ENCODE measurements at places on chromosomes 7 and 10.

- DNase-seq = no peak
These were observed 296.0 kb downstream of the PPP1R3A start for GRCh38 chr7:113622796-113623195.

- DNase-seq = no peak
These were observed 41.5 kb downstream of the CYP17A1 start for GRCh38 chr10:102795453-102796406.

GRCh38 chr10:75209086-75209920 lies 1.3 kb upstream of the VDAC2 start:
- DNase-seq = no peak

DNA sequence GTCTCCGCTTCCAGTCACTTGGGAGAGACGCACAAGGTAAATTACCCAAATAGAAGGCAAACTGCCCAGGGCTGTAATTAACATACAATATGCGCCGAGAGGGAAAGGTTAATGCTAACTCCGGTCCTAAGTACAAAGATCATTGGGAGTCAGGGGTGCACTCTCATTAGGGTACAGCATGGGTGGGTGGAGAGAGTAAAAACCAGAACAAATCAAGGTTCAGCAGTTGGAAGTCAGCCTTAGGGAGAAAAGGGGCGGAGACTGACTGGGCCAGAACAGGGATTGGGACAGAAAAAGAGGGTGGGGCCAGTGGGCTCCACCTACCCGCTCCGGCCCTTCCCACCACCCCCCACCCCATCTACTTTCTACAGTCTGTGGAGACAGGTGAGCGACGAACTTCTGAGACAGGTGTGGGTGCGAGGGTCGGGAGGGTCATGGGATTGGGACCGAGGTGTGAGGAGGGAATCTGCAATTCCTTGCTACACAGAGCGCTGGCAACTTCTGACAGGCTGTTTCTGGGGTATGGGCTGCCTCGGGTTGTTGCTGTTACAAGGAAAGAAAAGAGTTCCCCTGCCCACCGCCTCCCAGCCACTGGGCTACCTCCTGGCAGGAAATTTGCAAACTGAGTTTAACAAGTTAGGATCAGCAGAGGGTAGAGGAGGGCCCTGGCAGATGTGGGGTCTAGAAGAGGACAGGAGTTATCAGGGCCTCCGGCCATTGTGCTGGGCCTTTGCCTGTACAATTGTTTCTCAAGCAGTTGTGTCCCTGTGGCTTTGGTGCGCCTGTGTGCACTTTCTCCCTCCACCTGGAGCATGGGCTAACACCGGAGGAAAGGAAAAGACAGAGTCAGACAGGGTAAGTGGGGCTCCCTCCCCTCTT lies at the start of gene TMEM139:
Gene TMEM139 (plus strand): TSS at position 368 of the 879 bp plus-strand sequence. CDS start 1,000 bp downstream, outside the sequence.
- DNase-seq = no peak

GRCh38 chr7:154541606-154542005 lies 461.3 kb downstream of the PAXIP1 start:
- no peak for DNase-seq

GRCh38 chr10:74118804-74119203 lies 31.8 kb downstream of the AP3M1 start:
- DNase-seq = no peak

- no peak for DNase-seq
These were observed 759 bp downstream of the DNAJB12 start for GRCh38 chr10:72353965-72354355.

- no peak for DNase-seq
These were observed 3.6 kb downstream of the PRKAR2B start for GRCh38 chr7:107047902-107048782.

DNA sequence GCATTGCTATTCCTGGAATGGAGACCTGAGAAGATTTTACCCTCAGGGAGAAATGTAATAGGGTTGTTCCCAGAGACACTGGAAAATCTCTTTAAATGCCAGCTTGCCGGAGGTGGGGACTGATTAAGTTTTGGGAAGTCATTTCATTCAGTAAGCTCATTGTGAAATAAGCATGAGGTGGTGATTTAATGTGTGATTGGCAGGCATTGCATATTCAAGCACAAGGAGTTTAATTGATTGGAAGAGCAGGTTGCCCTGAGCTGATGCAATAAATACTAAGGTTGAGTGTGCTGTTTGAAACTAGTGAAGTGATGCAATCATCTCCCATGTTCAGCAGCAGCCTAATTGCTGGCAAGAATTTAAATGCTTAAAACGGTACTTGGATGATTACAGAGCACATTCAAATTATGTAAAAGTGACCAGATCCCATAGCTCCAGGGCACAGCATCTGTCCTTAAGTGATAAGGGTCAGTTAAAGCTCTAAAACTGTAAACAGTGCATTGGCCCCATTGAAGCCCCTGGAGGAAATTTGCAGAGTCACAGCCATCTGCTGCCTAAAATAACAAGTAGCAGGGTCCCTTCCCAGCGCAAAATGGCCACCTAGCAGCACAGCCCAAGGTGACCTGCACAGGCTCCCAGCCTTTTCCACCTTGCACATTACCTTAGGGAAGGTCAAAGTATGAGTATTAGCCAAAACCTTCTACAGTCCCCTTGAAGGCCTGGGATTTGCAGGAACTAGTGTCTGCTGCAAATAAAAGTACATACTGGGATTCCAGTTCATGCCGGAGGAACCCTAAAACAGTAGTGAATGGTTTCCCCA lies 92.1 kb downstream of the CCDC71L start:
- DNase-seq = no peak

DNA sequence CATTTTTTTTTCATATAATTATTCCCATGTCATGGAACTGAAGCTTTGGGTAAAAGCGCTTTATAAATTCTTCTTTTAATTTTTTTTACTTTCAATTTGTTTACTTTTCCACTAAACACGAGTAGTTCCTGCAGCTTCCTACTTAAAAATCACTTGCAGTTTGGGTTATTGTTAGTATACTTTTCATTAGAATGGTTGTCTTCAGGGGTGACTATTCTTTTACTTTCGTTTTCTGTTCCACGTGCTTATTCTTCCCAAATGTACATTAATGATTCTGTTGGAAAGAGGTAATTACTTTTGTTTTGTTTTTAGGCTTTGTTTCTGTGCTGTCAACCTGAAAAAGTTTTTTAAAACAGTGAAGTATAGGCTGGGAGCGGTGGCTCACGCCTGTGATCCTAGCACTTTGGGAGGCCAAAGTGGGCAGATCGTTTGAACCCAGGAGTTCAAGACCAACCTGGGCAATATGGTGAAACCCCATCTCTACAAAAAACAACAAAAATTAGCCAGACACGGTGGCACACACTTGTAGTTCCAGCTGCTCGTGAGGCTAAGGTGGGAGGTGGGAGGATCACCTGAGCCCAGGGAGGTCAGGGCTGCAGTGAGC lies 5.2 kb upstream of the CFAP69 start:
- no peak for DNase-seq

DNA sequence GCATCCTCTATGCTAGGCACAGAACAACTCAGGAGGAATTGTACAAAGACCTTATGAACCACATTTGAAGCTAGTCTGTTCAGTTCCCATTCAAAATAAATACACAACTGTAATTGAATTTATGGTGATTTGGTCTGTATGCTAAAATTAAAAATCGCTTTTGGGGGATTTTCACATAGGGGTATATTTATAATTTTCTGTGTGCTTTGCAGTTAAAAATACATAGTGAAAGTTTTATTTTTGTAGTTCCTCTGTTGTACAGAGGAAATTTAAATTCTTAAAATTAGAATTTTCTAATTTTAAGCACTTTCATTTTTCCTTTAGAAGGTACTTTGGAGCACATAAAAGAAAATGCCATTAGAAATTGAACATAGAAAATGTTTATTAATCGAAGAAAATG lies 6.9 kb downstream of the RABGEF1 start:
- no peak for DNase-seq

GRCh38 chr7:143381427-143382125 lies 431 bp downstream of the ZYX start:
- DNase-seq = no peak

- DNase-seq = no peak
These were observed 24.4 kb downstream of the ASNS start for GRCh38 chr7:97847791-97848190.

DNA sequence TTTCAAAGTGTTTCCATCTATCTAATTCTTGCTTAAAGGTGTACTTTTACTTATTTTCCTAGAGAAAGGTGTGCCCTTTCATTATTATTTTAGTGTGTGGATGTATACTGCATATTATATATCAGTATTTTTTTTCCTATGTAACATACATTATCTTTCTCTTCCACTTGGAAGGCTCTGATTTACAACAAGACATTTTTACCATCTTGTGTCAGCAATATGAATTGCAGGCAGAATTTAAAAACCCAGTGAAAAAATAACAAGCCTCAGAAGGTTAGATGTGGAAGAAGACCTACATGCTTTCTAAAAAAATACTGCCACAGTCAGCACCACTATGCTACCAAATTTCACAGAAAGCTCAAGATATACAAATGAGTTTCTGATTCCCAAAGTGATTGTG lies 327.7 kb upstream of the STEAP1 start:
- no peak for DNase-seq

DNA sequence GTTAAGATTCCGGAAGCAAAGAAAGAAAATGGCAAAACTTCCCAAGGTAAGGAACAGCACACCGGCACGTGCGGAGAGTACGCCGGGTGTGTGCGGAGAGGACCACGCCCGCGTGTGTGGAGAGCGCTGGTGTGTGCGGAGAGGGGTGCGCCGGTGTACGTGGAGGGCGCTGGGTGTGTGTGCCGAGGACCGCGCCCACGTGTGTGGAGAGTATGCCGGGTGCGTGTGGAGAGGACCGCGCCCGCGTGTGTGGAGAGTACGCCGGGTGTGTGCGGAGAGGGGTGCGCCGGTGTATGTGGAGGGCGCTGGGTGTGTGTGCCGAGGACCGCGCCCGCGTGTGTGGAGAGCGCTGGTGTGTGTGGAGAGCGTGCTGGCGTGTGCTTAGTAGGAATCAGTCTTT lies 48.6 kb upstream of the DPYSL4 start:
- no peak for DNase-seq

DNA sequence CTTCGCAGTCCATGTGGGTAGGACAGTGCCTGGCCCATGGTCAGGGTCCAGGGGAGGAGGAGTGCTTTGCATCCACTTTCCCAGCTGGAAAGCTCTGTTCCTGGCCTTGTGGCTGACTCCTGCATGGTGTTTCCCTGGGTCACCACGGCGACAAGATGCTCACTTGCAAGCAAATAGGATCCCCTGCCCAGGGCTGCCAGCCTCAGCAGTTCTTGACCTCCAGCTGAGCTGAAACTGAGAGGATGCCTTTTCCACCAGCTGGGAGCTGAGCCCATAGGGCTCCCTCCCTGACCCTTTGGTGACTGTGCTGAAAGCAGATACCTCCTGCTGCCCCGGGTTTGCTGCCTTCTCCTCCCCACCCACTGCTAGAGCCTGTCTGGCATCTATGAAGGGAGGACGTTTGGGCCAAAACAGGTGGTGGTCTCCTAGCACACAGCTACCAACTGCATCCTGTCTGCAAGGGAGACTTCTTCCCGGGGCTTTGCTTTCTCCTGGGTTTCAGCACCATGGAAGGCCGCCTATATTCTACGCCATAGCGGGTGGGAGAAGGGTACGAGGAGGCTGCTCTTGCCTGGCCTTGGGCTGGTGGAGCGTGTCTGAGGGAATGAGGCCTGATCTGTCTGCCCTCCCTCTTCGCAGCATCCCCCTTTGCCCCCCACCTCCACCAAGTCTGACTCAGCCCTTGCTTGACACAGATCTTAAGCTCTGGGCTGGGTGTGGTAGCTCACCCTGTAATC lies 34.4 kb downstream of the UBTD1 start:
- DNase-seq = no peak

DNA sequence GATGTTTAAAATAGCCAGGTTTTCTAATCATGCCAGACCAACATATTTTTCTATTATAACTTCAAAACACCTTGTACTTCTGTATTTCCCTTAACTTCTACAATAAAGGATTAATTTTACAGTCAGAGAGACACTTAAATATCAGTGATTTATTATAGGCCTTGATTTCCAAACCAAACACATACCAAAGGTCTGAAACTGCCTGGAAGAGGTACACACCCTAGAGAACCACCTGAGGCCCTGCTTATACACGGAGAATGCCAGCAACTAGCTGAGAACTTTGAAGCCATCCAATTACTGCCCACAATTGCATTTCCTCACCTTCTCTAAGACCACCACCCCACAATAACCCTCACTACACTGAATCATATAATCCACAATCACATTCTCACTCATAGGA lies 4.9 kb downstream of the CCDC6 start:
- DNase-seq = no peak

All from stimulated activated CD4-positive, alpha-beta T cell treated with anti-CD3 and anti-CD28 coated beads, TNF-alpha, amount 100 ng/mL, for 24 hours (primary cell).